CD8-positive, alpha-beta memory T cell (primary cell): ENCODE measurements at places on chromosomes 6 and 20. TPM values are rescaled to one million over a fixed set of nuclear protein-coding genes. Genes with fewer than 3 reads are reported as not detected.

DNA sequence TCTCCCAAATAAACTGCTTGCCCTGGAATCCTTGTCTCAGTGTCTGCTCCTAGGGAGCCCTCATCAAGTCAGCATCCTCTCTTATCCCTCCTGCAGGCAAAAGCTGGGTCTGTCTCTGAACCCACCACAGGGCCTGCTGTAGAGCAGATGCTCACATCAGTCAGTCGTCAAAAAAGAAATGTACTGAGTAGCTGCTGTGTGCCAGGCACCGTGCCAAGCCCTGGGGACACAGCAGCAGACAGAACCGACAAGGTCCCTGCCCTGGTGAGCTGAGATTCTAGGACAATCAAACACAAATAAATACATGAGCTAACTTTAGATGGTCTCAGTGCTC, 68.5 kb downstream of the EYA2 start:
- no peaks in the 10 kb centered on the region for H3K4me1 ChIP-seq
- no peaks in the 10 kb centered on the region for H3K27me3 ChIP-seq
- H3K36me3 ChIP-seq: no peaks in the 10 kb centered on the region

DNA sequence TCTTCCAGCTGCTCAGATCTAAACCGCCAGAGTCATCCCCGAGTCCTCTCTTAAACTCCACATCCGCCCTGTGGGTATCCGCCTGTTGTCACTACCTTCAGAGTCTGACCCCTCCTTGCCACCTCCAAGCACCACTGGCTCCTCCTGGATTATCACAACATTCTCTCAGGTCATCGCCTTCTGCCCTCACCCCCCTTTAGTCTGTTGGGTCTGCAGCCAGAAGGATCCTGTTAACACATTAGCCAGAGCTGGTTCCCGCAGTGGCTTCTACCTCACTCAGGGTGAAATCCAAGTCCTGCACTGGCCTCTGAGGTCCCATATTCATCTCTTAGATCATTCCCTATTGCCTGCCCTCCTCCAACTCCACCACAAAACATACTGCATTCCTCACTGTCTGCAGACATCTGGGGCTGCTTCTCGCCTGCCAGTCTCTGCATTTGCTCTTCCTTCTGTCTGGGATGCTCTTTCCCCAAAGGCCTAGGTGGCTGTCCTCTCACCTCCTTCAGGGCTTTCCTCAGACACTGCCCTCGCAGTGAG, 34.1 kb downstream of the TNXB start:
- no peaks in the 10 kb centered on the region for H3K27me3 ChIP-seq
- H3K36me3 ChIP-seq: no peaks in the 10 kb centered on the region
- H3K4me1 ChIP-seq: no peaks in the 10 kb centered on the region
- DNase-seq: no peak

DNA sequence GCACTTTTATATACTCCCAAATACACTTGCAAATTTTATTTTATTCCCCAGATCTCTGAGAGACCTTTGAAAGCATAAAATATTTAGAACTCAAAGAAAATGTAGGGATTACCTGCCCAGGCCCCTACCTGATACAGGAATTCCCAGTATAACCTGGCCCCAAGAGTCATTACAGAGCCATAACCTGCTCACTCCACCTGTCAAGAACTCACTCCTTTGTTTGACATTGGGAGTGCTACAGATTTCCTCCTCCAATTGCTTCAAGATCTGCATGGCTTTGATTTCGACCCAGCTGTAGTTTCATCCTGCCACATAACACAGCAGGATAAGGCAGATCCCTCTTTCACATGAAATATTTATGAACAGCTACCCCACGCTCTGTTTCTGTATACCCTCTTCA, 96.1 kb upstream of the SLC2A12 start:
- H3K4me3 ChIP-seq: no peak overlapping the region
- H3K36me3 ChIP-seq: no peaks in the 10 kb centered on the region
- no peaks in the 10 kb centered on the region for H3K4me1 ChIP-seq

GRCh38 chr20:11777387-11778205, 140.1 kb upstream of the BTBD3 start:
- no peak overlapping the region for H3K27ac ChIP-seq
- H3K4me3 ChIP-seq: no peak overlapping the region
- no peaks in the 10 kb centered on the region for H3K4me1 ChIP-seq
- no peaks in the 10 kb centered on the region for H3K27me3 ChIP-seq
- H3K36me3 ChIP-seq: no peaks in the 10 kb centered on the region

The ABHD12 gene
- 27.6 TPM for total RNA-seq

The KHDC1L gene
- total RNA-seq: 0.37 TPM

The MMP24 gene
- total RNA-seq: not detected

The PBOV1 gene
- not detected for total RNA-seq

The ANKRD66 gene
- not detected for total RNA-seq

The UST gene
- total RNA-seq: 7.8 TPM

The SPATS1 gene
- total RNA-seq: not detected

The CFAP61 gene
- not detected for total RNA-seq

The STXBP5 gene
- 31.1 TPM for total RNA-seq

The TBX18 gene
- total RNA-seq: not detected

The FAM209A gene
- total RNA-seq: 1.0 TPM
